ENCODE measurements at places on chromosomes 7 and 10. TPM values are rescaled to one million over a fixed set of nuclear protein-coding genes. Genes with fewer than 3 reads are reported as not detected.
A peak's percentile ranks its signal among the peaks of the same experiment; 100 is the strongest.

DNA sequence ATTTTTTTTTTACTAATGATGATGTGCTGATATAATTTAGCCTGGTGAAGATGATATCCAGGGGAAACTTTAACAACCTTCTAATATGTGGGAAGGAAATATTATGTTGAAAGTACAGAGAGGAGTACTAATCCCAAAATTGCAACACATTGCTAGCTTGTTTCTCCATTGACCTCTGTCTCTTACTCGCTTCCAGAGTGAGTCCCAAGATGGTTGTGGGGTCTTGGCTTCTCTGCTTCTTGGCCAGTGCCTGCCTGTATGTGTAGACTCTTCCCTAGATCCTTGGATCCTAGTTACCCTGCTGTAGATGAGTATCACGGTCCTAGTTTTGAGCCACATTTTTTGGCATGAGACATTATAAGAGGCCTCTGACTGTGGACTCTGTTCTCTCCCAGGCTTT lies 17.5 kb downstream of the BMPER start:
- DNase-seq = no peak

DNA sequence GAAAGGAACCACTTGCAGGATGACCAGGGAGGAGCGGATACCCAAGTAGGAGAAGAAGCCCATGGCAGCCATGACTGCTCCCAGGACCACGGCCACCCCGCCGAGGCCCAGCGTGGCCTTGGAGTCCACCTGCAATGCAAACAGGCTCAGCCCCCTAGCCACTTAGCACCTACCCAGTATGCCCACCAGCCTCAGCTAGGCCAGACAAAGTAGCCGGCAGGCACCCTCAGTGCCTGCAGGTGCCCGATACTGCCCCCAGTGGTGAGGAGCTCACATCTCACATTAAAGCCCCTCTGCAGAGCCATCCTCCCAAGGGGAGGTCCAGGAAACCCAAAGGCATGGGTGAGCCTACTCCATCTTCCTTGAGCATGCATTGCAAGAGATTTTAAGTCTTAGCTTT lies 6.6 kb downstream of the NPC1L1 start:
- no peak for DNase-seq

DNA sequence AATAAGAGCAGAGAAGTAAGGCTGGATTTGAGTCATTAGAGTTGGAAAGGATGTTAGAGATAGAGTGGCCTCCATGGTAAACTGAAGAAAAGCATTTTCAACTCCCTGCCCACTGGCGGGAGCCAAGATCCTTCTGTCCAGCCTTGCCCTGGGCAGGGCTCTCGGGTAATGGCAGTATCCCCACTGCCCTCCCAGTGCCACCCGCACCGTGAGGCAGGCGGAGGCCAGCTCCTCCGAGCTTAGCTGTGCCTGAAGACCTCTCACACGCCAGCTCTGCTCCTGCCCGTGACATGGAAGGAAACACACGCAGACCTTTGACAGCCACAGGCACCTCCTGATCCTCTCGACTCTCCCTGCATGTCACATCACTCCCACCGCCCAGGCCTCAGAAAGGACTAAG lies 22.3 kb downstream of the BCCIP start:
- no peak for DNase-seq

DNA sequence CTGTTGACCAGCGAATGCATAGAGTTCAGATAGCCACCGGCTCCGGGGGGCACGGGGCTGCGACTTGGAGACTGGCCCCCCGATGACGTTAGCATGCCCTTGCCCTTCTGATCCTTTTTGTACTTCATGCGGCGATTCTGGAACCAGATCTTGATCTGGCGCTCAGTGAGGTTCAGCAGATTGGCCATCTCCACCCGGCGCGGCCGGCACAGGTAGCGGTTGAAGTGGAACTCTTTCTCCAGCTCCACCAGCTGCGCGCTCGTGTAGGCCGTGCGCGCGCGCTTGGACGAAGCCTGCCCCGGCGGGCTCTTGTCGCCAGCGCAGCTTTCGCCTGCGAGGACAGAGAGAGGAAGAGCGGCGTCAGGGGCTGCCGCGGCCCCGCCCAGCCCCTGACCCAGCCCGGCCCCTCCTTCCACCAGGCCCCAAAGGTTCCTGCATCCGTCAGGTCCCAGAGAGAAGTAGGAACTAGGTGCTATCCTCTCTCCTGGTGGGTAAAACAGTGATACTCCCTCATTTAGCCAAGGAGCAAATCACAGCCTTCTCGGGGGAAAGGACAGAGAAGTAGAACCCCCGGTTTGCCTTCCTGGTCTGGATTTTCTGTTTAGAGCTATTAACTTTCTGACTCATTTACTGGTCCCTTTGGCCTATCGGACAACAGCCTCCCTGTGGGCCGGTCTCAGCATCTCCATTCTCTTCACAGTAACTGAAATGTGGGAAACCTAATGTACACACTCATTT lies 6.1 kb upstream of the HOXA2 start:
- DNase-seq = peak; percentile 76

The COX15 gene
- total RNA-seq = 32.5 TPM

GRCh38 chr10:50929670-50930069 lies 44.2 kb upstream of the A1CF start:
- DNase-seq = no peak

Data from sciatic nerve (tissue), 2 donors.